Uterus (tissue), 4 donors: ENCODE measurements at places on chromosomes 6 and 20. TPM values are rescaled to one million over a fixed set of nuclear protein-coding genes. Genes with fewer than 3 reads are reported as not detected.

Gene LY6G6C
- not detected for total RNA-seq

Gene PAQR8
- 13.2 TPM for total RNA-seq

Gene ITCH
- total RNA-seq, result 46.9 TPM

Gene ENPP5
- 8.1 TPM for total RNA-seq

Gene HNF4A
- 0.26 TPM for total RNA-seq

Gene SLC12A5
- total RNA-seq, result not detected

Gene NRSN1
- total RNA-seq, result not detected

Gene PHACTR1
- total RNA-seq, result 8.3 TPM

Gene CRISP2
- not detected for total RNA-seq

Gene VSX1
- 0.18 TPM for total RNA-seq

Gene MARCKS
- total RNA-seq, result 30.3 TPM

Gene OCSTAMP
- total RNA-seq, result not detected

Gene CAPN11
- not detected for total RNA-seq

Gene SLC17A2
- not detected for total RNA-seq

Gene ANKEF1
- total RNA-seq, result 0.26 TPM

Gene RING1
- total RNA-seq, result 66.9 TPM

Gene PAX1
- total RNA-seq, result not detected

Gene HFE
- total RNA-seq, result 6.6 TPM

Gene CLDN20
- total RNA-seq, result not detected

Gene RNF39
- not detected for total RNA-seq

Gene OR2B6
- not detected for total RNA-seq

Gene CENPW
- total RNA-seq, result not detected

Gene SSR1
- 126 TPM for total RNA-seq

Gene GPR63
- total RNA-seq, result 0.26 TPM

Gene MMP24
- 1.8 TPM for total RNA-seq

Gene PPP1R3G
- total RNA-seq, result 6.0 TPM

Gene CASS4
- total RNA-seq, result 0.62 TPM

Gene TFAP2D
- not detected for total RNA-seq

Gene RIMS4
- 5.3 TPM for total RNA-seq

Gene GATA5
- total RNA-seq, result 17.8 TPM

Gene PDE10A
- total RNA-seq, result 55.2 TPM
